ENCODE measurements at places on chromosomes 11 and 22.

DNA sequence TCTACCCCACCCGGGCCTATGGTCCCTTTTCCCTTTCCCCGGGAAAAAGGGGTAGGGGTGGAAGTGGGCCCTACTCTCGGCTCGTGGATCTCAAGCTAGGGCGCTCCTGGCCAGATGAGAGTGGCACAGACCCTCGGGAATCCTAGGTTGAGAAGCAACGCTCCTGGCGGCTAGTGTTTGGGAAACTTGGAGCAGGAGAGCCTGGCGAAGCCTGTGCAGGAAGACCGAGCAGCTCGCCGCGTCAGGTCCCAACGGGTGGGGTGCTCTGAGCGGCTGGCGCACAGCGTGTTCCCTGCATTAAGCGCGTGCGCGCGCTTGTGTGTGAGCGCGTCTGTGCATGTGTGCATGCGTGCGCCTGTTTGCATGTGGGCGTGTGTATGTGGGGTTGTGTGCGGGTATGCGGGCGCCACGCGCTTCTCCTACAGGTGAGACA, 7.1 kb upstream of the FLI1 start:
- DNase-seq, result no peak

DNA sequence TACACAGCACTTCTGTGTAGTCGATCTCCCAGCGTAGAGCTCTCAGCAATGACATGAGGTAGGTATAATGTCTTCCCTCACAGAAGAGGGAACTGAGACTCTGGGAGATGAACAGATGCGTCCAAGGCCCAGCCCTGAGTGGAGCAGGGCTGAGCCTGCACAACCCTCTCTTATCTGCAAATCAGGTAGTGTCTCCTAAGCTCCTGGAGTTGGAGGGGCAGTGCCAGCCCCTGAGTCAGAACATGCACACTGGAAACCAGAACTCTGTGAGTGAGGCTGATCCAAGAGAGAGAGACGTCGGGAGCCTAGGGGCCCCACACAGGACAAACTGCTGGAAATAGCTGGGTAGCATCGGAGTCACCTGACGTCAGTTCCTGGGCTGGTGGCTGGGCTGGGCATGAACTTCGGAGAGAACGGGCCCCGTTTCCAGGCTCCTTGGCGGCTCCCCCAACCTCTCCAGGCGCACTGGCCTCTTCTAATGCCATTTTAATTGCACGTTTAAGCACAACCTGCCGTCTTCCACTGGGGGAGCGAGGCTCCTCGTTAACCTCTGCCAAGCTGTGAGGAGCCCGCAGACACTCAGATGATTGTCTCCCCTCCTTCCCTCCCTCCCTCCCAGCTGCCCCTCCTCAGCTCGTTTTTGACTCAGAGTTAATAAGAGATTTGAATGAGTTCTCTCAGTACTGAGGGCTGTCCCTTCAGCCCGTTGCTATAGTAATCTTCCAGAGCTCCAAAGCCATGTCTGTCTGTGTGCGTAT, 191.2 kb upstream of the TBCEL start:
- no peak for DNase-seq

DNA sequence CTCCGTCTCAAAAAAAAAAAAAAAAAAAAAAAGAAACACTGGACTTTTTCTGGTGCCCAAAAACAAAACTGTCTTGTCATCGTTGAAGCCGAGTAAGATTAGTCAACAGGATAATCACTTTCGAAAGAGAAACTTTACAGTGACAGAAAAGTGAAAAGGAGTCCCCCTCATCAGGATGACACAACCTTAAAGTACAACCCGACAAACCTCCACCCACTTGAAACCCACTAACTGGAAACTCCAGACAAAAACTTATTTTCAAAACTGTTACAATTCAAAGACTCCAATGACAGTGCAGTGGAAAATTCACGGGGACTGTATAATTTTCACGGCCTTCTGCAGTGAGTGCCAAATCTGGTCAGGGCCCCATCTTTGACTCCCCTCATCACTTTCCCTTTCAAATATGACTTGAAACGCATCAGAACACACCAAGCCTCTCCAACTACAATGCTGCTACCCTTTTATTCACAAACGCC, 1.3 kb downstream of the DENND5A start:
- peak; percentile 56 for DNase-seq

DNA sequence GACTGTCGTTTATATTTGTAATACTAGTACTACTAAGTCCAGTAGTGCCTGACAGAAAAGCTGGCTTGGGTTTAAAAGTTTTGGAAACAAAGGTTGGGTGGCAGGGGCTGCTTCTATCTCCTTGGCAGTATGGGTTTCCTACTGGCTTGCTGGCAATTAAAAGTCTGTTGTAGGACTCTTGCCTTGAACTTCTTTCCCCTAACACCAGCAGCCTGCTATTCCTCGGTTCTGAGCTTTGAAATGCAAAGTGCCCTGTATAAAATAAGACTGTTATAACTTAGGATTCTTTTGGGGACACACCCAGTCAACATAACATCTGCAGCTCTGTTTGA, 1.3 kb downstream of the RNF169 start:
- DNase-seq, result no peak

DNA sequence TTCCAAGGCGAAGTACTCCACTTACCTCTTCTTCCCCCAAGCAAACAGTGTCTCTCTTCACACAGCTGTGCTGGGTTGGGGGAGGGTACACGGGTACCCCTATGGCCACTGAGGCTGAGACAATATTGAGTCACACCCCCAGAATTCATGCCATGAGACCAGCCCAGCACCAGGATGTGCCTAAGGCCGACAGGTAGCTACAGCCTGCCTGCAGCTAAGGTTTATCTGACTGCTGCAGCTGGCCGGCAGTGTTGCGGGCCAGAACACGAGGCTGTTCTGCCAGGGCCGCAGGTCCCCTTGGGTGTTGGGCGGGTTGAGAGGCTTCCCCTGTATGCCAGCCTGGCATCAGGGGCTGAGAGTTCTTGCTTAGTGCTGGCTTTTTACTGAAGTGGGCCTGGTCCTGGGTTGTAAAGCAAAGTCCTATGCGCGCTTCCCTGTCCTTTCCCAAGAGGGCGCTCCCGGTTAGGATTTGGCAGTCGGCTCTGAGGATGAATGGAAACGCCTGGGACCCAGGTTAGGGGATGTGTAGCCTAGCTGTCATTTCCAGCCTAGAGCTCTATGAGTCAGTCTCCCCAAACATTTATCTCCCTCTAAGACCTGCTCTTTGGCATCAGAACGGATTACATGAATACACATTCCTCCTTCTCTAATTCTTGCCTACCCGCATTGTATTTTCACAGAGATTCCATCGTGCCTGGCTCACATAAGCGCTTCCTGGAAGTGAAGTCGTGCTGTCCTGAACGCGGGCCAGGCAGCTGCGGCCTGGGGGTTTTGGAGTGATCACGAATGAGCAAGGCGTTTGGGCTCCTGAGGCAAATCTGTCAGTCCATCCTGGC, 7.1 kb downstream of the USP18 start:
- DNase-seq, result no peak

Measured in stimulated activated CD8-positive, alpha-beta memory T cell treated with anti-CD3 and anti-CD28 coated beads, Interleukin-15, amount 100 ng/mL, for 4 hours (primary cell).